ENCODE measurements at places on chromosomes 5 and 9. TPM values are rescaled to one million over a fixed set of nuclear protein-coding genes. Genes with fewer than 3 reads are reported as not detected.
A peak's percentile ranks its signal among the peaks of the same experiment; 100 is the strongest.

- no peak for DNase-seq
- no peak overlapping the region for H3K4me3 ChIP-seq
- H3K4me1 ChIP-seq = peaks cover 32% of the 10 kb centered on the region
- H3K36me3 ChIP-seq = no peaks in the 10 kb centered on the region
- peak overlapping the region; percentile 51 for H3K27ac ChIP-seq
- no peaks in the 10 kb centered on the region for H3K27me3 ChIP-seq
These were observed 76.2 kb downstream of the ARHGAP26 start for GRCh38 chr5:142846406-142846805.

DNA sequence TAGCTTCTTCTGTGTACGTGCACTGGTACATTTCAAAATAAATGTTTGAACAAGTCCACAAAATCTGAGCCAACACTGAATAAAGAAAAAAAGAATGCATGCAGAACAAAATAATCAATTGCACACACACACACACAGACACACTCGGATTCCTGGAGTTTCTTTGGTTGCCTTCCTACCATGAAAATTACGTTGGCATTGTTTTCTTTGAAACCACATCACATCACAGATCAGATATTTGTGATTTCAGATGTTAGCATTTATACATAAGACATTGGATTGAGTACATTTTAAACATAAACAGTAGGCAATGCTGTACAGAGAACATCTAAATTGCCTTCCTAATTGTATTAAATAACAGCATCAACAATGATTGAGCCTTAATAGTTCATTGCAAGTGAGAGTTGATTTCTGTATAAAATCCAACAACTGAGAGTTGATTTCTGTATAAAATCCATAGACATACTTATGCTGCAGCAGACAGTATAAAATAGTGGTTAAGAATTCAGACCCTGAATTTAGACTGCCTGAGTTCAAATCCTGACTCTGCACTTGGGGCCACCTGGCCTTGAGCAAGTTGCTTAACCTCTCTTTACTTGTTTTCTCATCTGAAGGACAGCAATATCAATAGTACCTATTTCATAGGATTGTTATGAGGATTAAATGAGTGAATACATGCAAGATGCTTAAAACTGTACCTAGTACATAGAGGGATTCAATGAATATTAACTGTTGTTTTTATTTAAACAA is 101.7 kb upstream of the IFNE start:
- no peak for DNase-seq
- peaks cover 5% of the 10 kb centered on the region for H3K27me3 ChIP-seq
- H3K4me3 ChIP-seq = no peak overlapping the region
- no peaks in the 10 kb centered on the region for H3K36me3 ChIP-seq
- H3K27ac ChIP-seq = no peak overlapping the region

GRCh38 chr9:119370816-119371215 is 1.6 kb upstream of the BRINP1 start:
- no peak overlapping the region for H3K4me3 ChIP-seq
- no peaks in the 10 kb centered on the region for H3K36me3 ChIP-seq
- peaks cover 4% of the 10 kb centered on the region for H3K4me1 ChIP-seq

DNA sequence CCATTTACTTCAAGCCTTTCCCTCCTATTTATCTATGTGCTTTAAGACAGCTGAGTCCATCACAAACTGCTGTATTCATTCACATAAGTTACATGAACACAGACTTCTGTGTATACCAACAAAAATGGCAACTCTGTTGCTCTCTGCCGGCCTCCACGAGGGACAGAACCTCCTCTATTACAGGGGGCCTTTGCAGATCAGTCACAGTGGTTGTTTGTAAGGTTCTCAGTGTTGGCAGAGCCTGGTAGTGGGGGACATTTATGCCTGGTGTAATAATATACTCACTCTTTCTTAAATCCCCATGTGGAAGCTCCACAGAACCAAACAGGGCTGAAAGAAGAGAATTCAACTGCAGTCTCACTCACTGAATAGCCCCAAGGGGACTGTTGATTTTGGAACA is 76.5 kb downstream of the SLC1A1 start:
- no peak for DNase-seq
- H3K27me3 ChIP-seq = peaks cover 5% of the 10 kb centered on the region
- H3K27ac ChIP-seq = no peak overlapping the region
- H3K36me3 ChIP-seq = no peaks in the 10 kb centered on the region
- H3K4me1 ChIP-seq = no peaks in the 10 kb centered on the region

HAND1 gene
- not detected for total RNA-seq

GABRA6 gene
- total RNA-seq = not detected

TCF7 gene
- total RNA-seq = 15.8 TPM

GRCh38 chr9:136209232-136209631 is 4.3 kb upstream of the LHX3 start:
- H3K4me1 ChIP-seq = peaks cover 17% of the 10 kb centered on the region
- no peak for DNase-seq
- peaks cover 3% of the 10 kb centered on the region for H3K27me3 ChIP-seq

GRCh38 chr5:82419559-82420332 is 141.6 kb upstream of the RPS23 start:
- DNase-seq = no peak
- no peak overlapping the region for H3K27ac ChIP-seq
- H3K4me1 ChIP-seq = no peaks in the 10 kb centered on the region

GRCh38 chr9:131885144-131885609 is 145.3 kb upstream of the RAPGEF1 start:
- no peaks in the 10 kb centered on the region for H3K27me3 ChIP-seq
- no peak for DNase-seq
- H3K36me3 ChIP-seq = peaks cover 26% of the 10 kb centered on the region
- no peak overlapping the region for H3K27ac ChIP-seq
- H3K4me3 ChIP-seq = no peak overlapping the region

DNA sequence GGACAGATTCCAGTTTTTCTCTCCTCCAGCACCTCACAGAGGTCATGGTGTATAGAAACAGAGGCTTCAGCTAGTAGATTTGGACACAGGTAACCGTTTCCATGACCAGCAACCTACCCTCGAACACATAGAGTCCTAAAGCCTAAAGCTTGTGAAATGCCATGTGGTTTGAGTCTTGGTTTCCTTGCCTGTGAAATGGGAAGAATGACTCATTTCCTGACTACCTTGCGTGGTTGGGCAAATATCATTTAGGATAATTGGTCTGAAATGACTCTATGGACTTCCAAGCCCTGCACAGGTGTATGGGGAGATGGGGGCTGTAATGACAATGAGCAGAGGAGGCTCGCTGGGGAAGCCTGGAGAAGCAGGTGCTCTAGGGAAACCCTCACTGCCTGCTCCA is 134.6 kb downstream of the TTLL11 start:
- DNase-seq = no peak
- H3K4me1 ChIP-seq = peaks cover 2% of the 10 kb centered on the region
- H3K4me3 ChIP-seq = no peak overlapping the region
- H3K36me3 ChIP-seq = no peaks in the 10 kb centered on the region
- no peak overlapping the region for H3K27ac ChIP-seq

GRCh38 chr9:28882529-28882928 is 1309.2 kb upstream of the C9orf72 start:
- no peaks in the 10 kb centered on the region for H3K4me1 ChIP-seq
- H3K27ac ChIP-seq = no peak overlapping the region
- H3K4me3 ChIP-seq = no peak overlapping the region
- no peak for DNase-seq

SLC27A6 gene
- total RNA-seq = not detected

DNA sequence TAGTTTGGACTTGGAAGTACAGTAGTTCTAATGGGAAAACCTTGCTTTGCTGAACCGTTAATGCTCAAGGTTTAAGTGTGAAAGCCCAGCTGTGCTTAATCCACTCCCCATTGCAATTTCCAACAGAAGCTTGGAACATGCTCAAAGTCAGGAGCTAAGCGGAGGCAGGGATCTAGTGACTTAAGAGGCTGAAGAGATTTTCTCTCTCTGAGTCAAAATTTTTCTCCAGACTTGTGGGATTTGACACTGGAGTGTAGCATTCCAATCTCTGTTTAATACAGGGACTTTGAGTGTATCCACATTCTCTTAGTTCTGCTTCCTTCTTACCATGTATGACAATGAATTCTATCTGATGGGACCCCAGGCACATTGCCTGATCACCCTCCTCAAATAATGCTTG is 471.8 kb downstream of the KIF4B start:
- H3K27me3 ChIP-seq = peaks cover 4% of the 10 kb centered on the region
- H3K27ac ChIP-seq = no peak overlapping the region

Data from activated B cell treated with CpG ODN at 0.5 μM for 24 hours (primary cell).